ENCODE measurements at places on chromosomes 6 and 20.

DNA sequence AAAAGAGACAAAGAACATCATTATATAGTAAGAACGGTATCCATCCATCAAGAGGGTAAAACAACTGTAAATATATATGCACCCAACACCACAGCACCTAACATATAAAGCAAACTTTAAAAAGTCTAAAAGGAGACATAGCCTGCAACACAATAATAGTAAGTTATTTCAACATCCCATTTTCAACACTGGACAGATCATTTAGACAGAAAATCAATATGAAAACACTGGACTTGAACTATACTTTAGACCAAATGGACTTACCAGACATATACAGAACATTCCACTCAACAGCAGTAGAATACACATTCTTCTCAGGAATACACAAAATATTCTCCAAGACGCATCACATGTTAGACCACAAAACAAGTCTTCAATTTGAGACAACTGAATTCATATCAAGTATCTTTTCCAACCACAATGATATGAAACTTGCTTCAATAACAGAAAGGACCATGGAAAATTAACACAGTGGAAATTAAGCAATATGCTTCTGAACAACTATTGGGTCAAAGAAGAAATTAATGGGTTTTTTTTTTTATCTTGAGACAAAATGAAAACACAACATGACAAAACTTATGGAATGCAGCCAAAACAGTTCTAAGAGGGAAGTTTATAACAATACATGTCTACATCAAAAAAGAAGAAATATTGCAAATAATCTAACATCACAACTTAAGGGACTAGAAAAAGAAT lies 23.9 kb upstream of the ASF1A start:
- no peak for DNase-seq

- no peak for DNase-seq
These were observed 736.6 kb downstream of the DHX35 start for GRCh38 chr20:39698752-39699151.

GRCh38 chr6:13486679-13487121 lies 700 bp downstream of the GFOD1 start:
- peak; percentile 24 for DNase-seq

- DNase-seq, result no peak
These were observed 95.7 kb downstream of the SLC24A3 start for GRCh38 chr20:19308146-19308545.

DNA sequence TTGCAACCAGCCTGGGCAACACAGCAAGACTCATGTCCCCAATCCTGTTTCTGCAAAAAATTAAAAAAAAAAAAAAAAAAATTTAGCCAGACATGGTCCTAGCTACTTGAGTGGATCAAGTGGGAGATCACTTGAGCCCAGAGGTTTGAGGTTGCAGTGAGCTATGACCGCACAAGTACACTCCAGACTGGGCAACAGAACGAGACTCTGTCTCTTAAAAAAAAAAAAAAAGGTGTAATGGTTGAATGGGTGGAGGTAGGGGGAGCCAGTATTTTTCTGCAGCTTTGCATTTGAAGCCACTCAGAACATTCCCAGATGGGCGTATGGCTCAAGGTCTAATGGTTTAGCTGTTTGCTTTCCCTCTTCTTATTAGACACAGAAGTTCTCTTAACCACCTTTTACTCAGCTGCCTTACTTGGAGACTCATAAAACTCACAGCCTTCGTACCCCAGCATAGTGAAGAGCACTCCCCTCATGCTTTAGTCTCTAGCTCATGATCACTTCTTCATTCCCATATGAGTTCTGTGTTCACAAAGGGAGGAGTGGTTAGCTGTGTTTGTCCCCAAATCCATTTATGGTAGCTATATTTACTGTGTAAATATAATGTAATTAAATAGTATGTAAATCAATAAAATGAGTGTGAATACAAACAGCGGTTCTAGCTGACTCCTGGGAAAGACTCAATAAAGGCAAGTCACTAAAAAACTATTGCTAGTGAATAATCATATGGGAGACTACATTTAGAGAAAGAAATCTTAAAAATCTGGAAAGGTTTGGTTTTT lies 9.0 kb downstream of the FKBP1A start:
- no peak for DNase-seq

DNA sequence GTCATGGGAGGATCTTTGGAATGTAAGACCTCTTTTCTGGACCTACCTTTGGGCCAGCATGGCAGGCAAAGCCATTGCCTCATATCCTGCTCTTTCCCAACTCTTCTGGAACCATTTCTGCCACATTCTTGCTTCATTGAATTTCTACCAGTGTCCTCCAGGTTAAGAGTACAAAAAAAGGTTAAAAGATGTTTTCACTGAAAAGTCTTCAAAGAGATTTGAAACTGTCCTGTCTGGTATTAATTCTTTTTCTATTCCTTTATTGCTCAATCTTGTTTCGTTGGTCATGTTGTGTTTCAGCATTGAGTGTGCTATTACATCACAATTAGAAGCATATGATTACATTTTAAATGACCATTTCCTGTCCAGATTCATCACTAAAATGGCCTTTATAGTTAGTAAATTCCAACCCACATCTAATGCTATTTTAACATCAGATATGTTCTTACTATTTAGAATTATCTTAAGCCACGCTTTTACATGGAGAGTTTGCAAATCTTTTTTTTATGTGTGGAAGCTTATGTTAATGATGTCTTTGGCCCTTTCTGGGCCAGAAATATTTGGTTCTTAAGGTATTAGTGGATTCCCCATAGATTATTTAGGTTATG lies 450.9 kb downstream of the GJA1 start:
- DNase-seq, result no peak

GRCh38 chr6:43465948-43466347 lies 10.6 kb upstream of the DLK2 start:
- DNase-seq, result no peak

DNA sequence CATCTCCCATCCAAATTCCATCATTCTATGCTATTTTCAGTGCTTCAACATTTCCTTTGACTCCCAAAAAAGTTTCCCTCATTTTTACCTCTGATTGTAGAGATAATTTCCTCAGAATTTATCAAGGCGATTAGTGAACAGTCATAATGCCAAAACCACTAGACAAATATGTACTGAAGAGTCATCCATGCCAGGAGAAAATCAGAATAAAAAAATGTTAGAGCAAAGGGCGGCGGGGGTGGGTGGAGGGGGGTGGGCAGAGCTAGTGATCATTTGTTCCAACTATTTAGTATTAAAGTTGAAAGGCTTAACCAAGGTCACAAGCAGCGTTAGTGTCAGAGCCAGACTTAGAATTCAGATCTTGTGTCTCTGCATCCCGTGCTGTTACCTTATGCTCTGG lies 5.3 kb upstream of the ADGRF5 start:
- no peak for DNase-seq

GRCh38 chr6:29676981-29677601 lies 3.9 kb downstream of the ZFP57 start:
- DNase-seq, result no peak

GRCh38 chr20:40943591-40943990 lies 85.0 kb upstream of the TOP1 start:
- no peak for DNase-seq

- no peak for DNase-seq
These were observed 44.0 kb downstream of the PTPRA start for GRCh38 chr20:2917266-2917665.
